Activated CD4-positive, CD25-positive, alpha-beta regulatory T cell treated with anti-CD3 and anti-CD28 coated beads, Interleukin-2, amount 50 U/mL, for 16 hours (primary cell): ENCODE measurements at places on chromosomes 12 and 14.
A peak's percentile ranks its signal among the peaks of the same experiment; 100 is the strongest.

- DNase-seq = no peak
These were observed 195.2 kb downstream of the RAD51B start for GRCh38 chr14:68014771-68015170.

DNA sequence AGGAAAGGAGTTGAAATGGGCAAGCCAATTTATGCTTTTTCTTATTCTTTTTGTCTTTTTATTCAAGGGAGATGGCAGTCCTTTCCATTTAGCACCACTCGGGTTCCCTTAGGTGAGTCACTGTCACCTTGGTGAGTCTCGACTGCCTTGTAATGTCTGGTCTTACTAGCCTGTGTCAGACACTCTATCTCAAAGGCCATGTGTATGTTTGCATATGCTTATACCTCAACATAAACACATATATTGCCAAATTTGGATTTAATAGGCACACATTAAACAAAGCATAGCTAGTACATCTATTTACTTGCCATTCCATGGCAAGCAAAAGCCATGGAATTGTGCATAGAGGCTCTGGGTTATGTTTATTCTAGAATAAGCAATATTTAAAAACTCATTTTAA, 624.9 kb upstream of the FOXG1 start:
- DNase-seq = no peak

DNA sequence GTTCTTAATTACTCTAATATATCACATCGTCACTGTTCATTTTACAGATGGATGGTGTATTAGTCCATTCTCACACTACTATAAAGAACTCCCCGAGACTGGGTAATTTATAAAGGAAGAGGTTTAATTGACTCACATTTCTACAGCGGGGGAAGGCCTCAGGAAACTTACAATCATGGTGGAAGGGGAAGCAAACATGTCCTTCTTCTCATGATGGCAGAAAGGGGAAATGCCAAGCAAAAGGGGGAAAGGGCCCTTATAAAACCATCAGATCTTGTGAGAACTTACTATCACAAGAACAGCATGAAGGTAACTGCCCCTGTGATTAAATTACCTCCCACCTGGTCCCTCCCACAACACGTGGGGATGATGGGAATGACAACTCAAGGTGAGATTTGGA, 6.5 kb downstream of the TMBIM4 start:
- no peak for DNase-seq

GRCh38 chr14:33629792-33630191, 321.1 kb downstream of the EGLN3 start:
- DNase-seq = no peak

GRCh38 chr14:44030831-44031383, 476.2 kb downstream of the FSCB start:
- DNase-seq = no peak

DNA sequence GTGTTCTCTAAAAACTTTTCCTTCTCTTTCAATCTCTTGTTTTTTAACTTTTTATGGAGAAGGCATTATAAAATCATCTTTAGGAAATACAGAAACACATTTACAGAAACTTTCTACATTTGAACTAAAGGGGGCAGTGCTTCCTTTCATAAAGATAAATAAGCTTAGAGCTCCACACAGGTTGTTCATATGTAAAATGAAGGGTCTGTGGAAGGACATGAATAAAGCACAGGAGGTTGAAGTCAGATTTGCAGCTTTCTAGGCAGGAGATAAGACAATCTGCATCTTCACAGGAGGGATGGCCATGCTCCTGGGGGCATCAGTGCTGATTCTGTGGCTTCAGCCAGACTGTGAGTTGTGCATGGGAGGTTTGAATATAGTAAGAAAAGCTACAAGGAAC, 426.0 kb downstream of the DAD1 start:
- DNase-seq = no peak

- DNase-seq = no peak
These were observed 89.6 kb downstream of the ARF6 start for GRCh38 chr14:49982501-49982951.

GRCh38 chr14:91980157-91980556, 32.7 kb upstream of the FBLN5 start:
- no peak for DNase-seq

- no peak for DNase-seq
These were observed 175.5 kb downstream of the MED13L start for GRCh38 chr12:116101991-116102390.

GRCh38 chr12:38159591-38160317, 156.8 kb upstream of the ALG10B start:
- DNase-seq = no peak

DNA sequence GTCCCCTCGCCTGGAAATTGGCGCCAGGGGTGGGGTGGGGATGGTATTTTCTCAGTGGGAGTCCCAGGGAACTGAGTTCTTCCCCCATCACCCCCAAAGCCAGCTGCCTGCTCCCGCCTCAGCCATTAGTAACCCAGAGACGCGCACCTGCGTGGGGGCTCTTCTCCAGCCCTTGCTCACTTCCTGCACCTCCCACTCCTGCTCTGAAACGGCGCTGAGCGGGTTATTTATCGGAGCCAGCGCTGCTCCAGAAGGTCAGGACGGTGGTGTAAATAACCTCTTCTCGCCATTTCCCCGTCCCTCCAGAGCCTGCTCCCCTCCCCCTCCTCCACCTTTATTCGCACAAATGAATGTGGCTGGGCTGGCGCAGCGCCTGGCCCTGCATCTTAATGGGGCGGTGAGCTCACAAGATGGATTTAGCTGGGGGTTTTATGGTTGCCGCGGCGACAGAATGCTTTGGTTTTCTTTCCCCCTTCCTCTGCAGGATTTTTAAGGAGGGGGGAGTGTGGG, 12.2 kb downstream of the GPR84 start:
- no peak for DNase-seq

DNA sequence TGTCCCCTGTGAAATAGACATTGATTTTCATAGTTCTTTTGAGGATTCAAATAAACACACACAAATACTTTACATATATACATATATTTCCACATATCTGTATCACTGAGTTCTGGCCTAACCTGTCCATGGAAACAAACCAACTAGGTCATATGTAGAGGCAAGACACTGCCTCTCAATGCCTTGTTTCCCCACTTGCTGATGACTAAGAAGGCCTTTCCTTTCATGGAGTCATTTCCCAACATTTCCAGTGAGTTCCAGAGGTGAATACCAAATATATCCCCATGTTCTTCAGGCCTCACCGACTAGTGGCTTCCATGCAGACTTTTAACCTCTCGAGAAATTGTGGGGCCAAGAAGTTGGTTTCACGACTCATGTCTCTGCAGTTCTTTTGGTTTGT, 120.8 kb downstream of the DNAI7 start:
- DNase-seq = no peak

DNA sequence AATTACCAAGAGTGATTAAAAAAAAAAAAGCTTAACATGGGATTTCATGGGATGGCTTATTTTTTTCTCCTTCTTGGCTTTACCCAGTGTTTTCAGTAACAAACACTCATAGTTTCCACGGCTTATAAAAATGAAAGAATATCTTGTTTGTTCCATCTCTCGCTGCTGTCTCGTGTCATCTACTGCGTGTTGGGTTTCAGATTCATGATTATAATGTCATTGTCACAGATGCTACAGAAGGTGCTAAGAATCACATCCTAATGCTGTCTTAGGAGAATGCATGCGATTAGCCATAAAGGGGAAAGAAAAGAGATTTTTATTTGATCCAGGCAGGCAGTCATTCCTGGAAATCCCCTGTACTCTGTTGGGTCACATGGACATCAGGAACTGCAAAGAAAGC, 1267.6 kb upstream of the TMEM132C start:
- no peak for DNase-seq

DNA sequence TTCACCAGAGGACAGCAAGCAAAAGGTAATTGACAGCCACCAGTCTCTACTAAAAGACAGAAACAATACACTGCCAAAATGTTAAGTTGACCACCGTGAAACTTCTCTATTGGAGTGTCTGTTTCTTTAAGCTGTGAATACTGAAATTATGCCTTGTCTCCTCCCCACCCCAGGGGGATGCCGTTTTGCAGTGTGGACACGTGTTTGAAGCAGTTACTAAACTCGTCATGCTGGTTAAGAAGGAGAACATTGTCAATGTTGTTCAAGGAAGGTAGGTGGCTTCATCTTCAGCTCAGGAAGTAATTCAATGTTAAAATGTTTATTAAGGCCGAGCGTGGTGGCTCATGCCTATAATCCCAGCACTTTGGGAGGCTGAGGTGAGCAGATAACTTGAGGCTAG, 32.8 kb downstream of the KCTD10 start:
- no peak for DNase-seq

GRCh38 chr12:109815757-109816617, 17.2 kb downstream of the TRPV4 start:
- DNase-seq = no peak

DNA sequence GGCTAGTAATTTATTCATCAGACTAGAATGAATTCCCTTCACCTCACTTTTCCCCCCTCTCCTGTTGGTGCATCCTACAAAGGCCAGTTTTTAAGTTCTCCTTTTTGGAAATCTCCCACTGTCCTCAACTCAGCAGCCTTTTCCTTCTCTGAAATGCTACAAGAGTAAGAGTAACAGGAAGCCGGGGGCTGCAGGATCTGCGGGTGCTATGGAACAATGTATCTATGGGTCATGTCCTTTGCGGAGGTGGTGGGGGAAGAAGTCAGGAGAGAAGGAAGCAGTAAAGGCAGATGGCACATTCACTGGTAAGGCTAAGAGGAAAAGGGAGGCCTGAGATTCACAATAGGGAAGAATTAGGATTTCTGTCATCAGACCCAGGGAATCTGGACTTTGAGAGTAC, 22.2 kb upstream of the TESC start:
- no peak for DNase-seq

DNA sequence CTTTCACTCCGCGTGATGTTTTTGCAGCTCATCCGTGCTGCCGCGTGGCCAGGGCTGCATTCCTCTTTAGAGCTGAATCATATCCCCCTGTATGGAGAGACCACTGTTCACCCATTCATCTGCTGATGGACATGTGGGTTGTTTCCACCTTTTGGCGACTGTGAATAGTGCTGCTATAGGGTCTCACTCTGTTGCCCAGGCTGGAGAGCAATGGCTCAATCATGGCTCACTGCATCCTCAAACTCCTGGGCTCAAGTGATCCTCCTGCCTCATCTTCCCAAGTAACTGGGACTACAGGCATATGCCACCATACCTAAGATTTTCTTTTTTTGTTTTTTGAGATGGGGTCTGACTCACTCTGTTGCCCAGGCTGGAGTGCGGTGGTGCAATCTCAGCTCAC, 36.5 kb downstream of the RILPL1 start:
- DNase-seq = no peak

DNA sequence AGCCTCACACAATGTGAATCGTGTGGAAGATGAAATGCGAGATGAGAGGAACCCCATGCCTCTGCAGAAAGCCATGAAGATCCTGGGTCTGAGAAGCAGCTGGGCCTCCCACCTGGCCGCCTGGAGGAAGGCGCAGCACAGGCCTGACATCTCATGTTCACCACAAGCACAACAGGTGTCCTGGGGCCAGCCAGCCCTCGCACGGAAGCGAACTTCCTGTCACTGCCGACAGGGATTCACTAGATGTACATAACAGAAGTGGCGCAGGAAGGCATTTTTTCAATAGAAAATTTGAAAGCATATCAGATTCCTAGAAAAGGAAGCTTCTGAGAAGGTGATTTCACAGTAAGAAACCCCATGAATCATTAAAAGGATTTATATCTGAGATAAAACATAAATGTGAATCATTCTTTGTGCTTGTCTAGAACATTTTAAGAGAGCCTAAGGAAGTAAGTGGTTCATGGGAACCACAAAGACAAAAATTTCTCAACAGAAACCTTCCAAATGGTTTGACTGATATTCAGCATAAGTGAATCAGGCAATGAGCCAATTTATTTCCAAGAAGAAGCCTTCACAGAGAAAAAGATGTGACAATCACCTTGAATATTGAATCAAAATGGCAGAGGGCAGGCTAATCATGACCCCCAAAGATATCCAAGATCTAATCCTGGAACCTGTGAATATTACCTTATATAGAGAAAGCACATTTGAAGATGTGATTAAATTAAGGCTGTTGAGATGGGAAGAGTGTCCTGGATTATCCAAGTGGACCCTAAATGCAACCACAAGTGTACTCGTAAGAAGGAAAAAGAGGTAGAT, 311.9 kb downstream of the DUSP6 start:
- peak; percentile 59 for DNase-seq

GRCh38 chr12:110312581-110313360, 31.7 kb downstream of the ATP2A2 start:
- DNase-seq = no peak

- DNase-seq = no peak
These were observed 211.4 kb downstream of the CCDC59 start for GRCh38 chr12:82146740-82147139.

- DNase-seq = no peak
These were observed 15.8 kb downstream of the TRIM9 start for GRCh38 chr14:51079085-51079484.

DNA sequence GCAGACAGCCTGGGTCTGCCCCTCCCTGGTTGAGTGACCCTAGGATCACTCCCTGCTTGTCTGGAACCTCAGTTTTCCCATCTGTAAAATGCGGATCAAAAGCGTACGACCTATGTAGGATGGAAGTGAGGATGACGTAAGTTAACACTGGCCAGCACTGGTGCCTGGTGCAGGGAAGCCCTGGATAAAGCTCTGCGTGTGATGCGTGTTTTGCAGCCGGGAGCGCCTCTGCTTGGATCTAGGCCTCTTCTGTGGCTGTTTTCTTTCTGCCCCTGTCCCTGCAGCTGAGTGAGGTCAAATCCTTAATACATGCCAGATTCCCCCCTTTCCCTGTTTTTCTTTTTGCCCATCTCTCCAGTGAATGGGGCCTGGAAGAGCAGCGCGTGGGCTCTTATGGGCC, 201.5 kb downstream of the RBM19 start:
- DNase-seq = no peak

DNA sequence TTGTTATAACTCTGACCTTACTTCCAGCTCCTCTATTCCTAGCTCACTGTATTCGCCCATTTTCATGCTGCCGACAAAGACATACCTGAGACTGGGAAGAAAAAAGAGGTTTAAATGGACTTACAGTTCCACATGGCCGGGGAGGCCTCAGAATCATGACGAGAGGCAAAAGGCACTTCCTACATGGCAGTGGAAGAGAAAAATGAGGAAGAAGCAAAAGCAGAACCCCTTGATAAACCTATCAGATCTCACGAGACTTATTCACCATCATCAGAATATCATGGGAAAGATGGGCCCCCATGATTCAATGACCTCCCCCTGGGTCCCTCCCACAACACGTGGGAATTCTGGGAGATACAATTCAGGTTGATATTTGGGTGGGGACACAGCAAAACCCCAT, 14.5 kb upstream of the PHC1 start:
- no peak for DNase-seq

DNA sequence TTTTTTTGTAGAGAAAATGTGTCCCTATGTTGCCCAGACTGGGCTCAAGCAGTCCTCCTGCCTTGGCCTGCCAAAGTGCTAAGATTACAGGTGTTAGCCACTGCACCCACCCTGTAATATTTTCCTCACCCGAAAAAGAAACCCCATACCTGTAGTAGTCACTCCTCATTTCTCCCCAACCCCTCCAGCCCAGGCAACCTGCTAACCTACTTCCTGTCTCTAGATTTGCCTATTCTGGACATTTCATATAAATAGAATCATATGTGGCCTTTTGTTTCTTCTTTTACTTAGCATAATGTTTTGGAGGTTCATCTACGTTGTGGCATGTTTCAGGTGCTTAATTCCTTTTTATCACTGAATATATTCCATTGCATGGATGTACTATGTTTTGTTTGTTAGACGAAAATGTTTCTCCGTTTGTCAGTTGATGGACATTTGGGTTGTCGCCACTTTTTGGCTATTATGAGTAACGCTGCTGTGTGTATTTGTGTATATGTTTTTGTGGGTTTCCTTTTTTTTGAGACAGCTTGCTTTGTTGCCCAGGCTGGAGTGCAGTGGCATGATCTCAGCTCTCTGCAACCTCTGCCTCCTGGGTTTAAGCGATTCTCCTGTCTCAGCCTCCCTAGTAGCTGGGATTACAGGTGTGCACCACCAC, 6.2 kb downstream of the ANKRD13A start:
- DNase-seq = no peak
